ENCODE measurements at places on chromosomes 12 and 14.

- no peak for DNase-seq
Measured at GRCh38 chr12:106190581-106190980, 51.8 kb upstream of the NUAK1 start.

DNA sequence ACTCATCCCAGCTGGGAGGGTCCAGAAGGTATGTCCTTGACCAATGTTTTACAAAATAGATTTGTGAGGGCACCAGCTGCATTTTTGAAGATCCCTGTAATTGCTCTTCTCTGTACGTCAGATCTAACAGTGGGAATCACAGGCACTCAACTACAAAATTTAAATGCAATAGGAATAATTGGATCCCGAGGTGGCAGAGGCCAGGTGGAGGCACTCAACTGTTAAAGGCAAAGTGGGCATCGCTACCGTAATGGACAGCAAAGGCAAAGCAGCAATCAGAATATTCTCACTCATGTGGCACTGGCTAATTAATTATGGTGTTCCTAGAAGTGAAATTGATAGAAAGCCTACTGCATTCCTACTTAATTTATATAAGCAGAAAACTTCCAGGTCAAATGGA lies 27.9 kb upstream of the PSMC1 start:
- DNase-seq = no peak

GRCh38 chr12:69756088-69756755 lies 17.6 kb downstream of the RAB3IP start:
- DNase-seq = no peak

GRCh38 chr14:105378199-105378598 lies 20.1 kb upstream of the TEX22 start:
- no peak for DNase-seq

DNA sequence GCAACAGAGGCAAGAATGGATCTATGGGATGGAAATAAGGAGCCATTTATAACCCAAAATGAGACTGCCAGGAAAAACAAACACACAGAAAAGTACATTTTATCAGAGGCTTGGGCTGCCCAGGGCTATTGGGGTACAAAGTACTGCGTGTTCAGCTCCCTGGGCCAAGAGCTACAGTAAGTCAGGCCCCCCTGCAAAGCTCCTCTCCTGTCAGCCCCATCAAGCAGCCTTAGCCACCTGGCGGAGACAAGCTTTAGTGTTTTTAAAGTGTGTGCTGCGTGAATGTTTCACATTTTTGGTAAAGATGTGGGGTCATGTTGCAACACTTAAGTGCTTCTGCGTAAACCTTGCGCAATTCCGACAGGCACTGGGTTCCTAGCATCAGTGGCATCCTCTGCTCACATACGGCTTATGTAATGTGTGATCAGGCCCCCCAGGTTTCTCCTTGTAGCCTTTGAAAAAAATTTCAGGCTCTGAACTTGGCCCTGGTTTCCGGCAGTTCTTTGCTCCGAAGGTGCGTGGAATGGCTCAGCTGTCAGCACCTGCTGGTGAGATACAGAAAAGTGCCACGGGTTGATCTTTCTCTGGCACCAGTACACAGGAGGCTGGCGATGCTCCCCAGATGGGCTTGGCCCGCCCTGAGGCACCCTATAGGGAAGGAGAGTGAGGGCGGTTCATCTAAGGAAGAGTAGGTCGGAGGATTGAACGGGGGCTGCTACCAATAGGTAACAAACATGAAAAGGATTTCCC lies 198.7 kb upstream of the EEA1 start:
- DNase-seq = no peak

Measured in stimulated activated CD4-positive, alpha-beta T cell treated with anti-CD3 and anti-CD28 coated beads, Interleukin-1b, Interleukin-23, amount 100 ng/mL, for 48 hours (primary cell).